Omental fat pad (tissue), 4 donors: ENCODE measurements at places on chromosomes 16 and 17. TPM values are rescaled to one million over a fixed set of nuclear protein-coding genes. Genes with fewer than 3 reads are reported as not detected.

- no peak for DNase-seq
Measured at GRCh38 chr17:3798273-3799180, 2.5 kb downstream of the ITGAE start.

DNA sequence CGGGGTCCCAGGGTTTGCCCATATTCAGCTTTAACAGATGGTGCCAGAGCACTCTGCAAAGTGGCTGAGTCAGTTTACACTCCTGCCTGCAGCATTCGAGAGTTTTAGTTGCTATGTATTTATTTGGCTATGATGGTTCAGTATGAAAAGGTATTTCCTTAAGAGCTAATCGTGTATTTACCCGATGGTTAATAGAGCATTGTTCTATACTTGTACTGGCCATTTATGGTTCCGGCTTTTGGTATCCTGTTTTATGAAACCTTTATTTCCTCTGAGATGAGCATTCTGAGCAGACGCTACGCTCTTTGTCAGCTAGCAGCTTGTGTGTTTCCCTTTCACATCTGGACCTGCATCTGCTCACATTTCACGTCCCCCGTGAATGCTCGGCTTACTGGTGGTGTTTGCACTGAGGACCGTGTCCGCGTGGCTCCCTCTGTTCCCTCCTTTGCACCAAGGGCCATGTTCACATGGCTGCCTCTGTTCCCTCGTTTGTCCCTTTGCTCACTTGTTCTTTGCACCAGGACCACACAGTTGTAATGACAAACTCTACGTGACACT lies 149.1 kb upstream of the CHMP6 start:
- no peak for DNase-seq

DNA sequence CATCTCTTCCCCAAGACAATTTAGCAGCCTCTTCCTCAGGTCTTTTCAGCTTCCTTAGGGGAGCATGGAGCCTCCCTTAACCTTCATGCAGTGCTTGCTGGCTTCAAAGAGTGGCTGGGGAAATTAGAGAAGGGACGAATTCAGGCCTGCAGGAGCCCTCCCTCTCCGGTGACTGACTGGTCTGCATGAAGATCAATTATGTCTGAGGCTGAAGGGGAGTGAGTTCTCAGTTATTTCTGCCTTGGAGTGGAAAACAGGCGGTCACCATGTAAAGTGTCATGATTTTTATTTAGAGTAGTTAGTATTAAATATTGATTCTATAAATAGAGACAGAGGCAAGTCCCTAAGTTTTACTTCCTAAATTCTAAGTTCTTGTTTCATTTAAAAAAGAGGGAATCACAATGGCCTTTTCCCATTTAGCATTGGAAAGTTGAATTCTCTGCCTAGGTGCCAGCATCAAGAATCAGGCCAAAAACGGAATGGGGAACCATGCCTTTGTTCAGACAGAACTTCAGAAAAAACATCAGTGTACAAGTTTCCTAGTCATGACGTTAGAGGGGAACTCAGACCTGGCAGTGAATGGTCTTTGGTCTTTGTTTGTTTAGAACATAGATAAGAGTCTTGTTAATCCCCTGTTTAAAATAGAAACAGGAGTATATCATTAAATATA lies 4.4 kb downstream of the GABARAPL2 start:
- no peak for DNase-seq

GRCh38 chr17:40348136-40348504 lies 16.4 kb downstream of the GJD3 start:
- DNase-seq, result no peak

DNA sequence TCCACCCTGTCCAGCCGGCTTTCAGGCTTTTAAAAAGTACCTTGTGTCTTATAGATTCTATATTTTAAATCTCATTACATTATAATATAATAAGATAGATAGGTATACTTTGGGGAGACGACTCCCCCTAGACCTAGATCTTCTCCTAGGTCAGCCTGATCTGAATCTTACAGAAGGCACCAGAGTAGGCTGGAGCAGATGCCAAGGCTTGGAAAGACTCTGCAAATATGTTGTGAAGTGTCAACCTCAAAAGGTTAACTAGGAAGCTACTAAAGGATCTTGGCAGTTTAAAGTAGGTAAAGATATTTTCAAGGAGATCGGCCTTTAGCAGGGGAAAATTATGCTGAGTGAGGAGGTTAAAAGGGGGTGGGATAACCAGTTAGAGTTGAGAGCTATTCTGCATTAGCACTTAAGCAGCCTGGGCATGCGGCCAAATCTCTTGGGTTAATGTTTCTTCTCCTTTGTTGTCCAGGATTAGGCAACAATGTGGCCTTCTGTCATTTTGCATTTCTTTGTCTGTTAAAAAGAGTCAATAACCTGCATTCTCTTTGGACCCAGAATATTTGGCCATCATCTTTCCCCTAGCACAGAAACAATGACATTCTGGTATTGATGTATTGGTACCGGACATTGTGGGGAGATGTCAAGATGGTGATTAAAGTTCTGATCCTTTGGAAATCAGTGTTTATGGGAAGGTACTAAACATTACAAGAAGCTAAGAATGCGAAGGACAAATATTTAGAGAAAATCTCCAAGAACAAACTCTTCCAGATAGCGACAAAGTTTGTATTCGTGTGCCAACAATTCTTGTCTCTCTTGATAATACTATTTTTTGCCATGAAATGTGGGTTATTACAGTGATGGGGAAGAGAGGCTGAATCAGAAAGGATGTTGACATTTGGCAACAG lies 51.2 kb upstream of the DHX40 start:
- DNase-seq, result peak; percentile 73

DNA sequence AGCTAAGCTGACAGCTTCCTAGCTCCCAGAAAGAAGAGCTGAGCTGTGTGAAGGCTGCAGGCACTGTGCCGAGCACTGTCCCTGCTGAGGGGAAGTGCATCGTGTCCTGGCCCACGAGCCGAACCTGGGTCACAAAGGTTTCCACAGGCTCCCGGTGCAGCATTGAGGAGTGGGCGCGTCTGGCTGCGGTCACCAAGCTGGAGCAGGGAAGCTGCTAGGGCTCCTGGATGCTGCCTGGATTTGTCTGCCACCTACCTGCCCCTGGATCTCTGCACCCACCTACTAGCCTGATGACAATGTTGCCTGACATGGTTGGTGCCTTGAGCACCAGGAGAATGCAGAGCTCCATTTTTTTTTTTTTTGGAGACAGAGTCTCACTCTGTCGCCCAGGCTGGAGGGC lies 6.5 kb upstream of the SRRM2 start:
- DNase-seq, result no peak

DNA sequence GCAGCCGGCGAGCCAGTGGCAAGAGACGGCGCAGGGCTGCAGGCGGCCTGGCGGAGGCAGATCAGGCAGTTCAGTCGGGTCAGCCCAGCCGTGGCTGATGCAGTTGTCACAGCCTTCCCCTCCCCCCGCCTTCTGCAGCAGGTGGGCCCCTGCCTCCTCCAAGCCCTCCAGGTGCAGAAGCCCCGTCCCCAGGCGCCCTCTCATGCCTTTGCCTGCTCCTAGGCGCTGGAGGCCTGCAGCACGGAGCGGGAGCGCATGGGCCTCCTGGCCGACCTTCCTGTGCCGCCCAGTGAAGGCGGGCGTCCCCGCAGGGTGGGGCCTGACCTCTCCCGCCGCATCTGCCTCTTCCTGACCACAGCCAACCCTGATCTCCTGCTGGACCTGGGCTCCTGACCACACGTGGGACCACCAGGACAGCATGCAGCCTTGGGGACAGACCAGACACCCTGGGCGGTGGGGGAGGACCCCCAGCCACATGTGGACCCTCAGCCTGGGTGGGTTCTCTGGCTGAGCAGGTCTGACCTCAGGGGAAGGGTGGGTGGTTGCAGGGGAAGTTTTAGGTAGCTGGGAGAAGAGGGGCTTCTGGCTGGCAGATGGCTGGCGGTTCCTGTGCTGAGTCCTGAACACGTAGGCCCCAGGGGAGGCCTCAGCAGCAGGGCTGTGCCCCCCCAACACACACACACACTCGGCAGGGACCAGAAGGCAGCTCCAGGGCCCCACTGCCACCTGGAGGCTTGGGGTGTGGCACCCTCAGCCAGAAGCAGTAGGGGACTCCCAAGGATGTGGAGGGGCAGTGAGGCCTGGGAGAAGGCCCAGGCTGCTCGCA lies 3.1 kb upstream of the MRPS34 start:
- no peak for DNase-seq

- DNase-seq, result no peak
Measured at GRCh38 chr16:4140652-4141051, 24.4 kb upstream of the ADCY9 start.

DNA sequence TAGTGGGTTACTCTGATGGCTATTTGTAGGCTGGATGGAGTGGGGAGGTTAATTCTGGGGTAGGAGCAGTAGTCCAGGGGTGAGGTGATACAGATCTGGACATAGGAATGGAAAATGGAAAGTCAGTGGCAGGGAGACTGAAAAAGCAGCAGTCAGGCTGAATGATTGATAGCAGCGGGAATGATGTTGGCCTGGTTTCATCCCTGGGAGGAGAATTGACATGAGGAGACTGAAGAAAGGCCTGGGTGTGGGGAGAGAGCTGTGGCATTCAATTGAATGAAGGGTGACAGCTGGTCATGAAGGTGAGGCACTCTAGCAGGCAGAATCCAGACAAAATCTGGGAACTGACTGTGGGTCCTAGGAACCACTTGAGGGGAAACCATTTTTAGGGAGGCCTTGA lies 34.7 kb upstream of the CLEC18A start:
- DNase-seq, result no peak

GRCh38 chr16:7086822-7087616 lies 245.6 kb upstream of the RBFOX1 start:
- no peak for DNase-seq

FNDC8 gene
- not detected for total RNA-seq
